ENCODE measurements at places on chromosomes 12 and 14. TPM values are rescaled to one million over a fixed set of nuclear protein-coding genes. Genes with fewer than 3 reads are reported as not detected.

DNA sequence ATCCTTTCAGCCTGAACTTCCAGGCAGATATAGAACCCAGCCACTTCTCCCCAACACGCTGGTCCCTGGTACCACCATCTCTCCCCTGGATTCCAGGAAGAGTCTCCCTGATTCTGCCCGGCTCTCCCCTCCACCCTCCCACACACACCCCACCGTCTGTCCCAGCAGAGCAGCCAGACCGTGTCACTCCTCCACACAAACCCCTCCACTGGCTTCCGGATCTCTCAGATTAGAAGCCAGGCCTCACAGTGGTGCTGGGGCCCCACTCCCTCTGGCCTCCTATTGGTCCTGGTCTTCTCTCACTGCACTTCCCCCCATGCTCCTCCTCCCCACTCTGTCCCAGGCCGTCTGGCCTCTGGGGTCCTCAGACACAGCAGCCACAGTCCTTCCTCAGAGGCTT, 52.4 kb upstream of the CDKN3 start:
- DNase-seq, result no peak

DNA sequence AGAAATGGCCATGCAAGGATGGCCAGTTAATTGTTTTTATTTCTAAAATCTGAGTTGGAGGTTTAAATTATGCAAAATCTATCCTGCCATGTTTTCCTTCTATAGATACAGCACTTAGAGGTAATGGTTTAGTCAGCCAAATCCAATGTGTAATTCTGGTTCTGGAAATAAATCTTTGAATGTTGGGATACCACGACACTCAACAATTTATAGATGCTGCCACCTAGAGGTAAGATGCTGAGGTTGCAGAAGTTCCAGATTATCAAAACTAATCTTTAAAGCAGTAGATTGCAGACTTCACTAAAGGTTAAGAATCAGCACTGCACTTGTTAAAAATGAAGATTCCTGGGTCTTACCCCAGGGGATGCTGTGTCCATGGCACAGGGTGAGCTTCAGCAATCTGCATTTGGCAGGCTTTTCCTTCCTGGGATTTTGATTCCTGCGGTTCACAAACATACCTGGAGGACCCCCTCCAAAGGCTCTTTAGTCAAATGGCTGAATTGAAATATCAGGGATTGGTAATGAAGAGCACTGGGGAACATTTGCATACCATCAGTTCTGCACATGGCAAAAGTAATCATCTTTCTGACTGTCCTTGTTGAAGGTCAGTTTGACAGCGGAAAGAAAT, 53.4 kb upstream of the ANO4 start:
- no peak for DNase-seq

DNA sequence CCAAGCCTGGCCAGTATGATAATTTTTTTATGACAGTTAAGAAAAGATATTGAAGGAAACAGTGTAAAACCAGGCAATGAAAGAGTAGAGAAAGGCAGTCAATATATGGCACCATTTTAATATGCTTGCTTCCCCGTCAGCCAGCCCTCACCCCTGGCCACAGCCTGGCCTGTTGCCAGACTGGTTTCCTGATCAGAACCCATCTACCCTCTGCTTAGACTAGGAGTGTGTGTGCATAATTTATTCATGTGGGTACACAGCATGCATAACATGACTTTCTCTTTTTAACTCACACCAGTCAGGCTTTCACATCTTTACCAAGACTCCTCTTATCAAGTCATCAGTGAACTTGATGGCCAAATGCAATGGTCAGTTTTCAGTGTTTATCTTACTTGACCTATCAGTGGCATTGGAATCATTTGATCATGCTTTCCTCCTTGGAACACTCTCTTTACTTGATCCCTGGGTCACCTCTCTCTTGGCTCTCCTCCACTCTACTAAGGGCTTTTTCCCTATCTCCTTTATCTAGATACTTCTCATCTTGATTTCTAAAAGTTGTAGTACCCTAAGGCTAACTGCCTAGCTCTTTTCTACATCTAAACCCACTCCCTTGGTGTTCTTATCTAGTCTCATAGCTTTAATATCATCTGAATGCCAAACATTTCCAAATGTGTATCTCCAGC, 10.0 kb upstream of the GPR19 start:
- DNase-seq, result peak; percentile 82

- DNase-seq, result no peak
Measured at GRCh38 chr12:132204063-132204792, 60.0 kb downstream of the NOC4L start.

DNA sequence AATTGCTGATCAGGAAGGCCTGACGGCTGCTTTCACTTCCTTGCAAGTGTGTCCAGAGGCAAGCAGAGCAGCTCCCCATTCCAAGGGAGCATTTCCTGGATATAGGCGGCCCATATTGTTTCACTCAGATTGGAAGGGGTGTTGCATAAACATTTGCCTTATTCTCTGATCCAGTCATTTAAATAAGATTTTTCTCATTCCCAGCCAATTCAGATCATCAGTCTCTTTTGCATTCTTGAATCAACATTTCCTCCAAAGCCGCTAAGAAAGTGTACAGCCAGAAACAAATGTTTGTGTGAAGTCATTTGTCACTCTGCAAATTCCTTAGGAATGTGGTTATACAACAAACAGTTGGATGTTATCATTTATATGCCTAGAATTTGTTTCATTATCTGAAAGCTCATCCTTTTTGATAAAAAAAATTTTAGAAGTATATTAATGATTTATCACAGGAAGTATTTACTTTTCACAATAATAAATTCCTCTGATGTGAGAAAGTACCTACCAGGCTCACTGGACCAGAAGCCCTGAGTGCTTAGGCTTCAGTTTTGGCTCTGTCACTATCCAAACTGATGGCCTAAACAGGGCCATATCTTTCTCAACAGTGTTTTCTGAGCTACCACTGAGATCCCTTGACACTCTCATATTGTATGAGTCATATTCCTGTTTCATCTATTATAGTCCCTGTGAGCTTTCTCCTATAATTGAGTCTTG, 379.6 kb downstream of the CCDC91 start:
- no peak for DNase-seq

- no peak for DNase-seq
Measured at GRCh38 chr12:42237853-42238239, 202 bp downstream of the YAF2 start.

- no peak for DNase-seq
Measured at GRCh38 chr12:69783365-69783764, 41.7 kb upstream of the MYRFL start.

- DNase-seq, result no peak
Measured at GRCh38 chr12:71353607-71354006, 86.0 kb upstream of the LGR5 start.

DNA sequence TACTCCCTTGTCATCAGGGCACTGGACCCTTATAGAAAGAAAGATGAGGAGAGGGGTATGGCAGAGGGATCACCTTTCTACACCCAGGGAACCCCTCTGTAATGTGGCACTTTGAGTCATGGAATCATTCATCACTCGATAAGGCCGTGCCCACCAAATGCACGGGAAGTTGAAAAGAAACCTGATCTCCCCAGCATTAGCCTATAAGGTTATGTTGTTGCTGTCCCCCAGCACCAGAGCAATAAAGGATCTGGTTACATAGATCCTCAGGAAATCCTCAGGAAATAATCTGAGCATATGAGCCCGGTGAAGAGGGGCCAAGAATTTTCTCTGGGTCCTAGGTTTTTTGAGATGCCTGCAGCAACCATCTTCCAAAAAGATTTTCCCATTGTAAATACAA, 148.8 kb upstream of the CRY1 start:
- no peak for DNase-seq

SMIM41 gene
- total RNA-seq, result not detected

Data from activated CD4-positive, alpha-beta memory T cell treated with anti-CD3 and anti-CD28 coated beads for 36 hours (primary cell).